Activated CD4-positive, alpha-beta memory T cell treated with anti-CD3 and anti-CD28 coated beads, Interleukin-2, amount 10 ng/mL, durations not matched to agents 7 days and 5 days (primary cell): ENCODE measurements at places on chromosomes 6 and 20.

DNA sequence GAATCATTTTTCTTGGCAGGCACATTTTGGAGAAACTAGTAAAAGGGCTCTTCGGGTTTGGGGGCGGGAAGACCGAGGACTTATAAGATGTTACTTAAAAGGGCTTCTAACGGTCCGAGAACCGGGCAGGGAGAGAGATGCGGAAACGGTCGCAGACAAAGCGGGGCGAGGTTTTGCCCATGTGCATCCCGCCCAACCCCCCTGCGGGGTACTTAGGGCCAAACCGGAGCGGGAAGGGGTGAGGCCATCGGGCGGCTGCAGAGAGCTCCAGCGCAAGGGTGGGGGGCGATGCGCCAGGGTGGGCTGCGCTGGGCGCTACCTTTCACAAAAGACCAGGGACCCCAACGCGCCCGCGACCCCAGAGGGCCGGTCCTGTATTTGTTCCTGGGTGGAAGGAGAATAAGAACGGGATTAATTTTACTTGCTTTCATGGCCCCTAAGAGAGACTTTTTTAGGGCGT lies 616 bp downstream of the TUBB start:
- DNase-seq, result peak; percentile 74

DNA sequence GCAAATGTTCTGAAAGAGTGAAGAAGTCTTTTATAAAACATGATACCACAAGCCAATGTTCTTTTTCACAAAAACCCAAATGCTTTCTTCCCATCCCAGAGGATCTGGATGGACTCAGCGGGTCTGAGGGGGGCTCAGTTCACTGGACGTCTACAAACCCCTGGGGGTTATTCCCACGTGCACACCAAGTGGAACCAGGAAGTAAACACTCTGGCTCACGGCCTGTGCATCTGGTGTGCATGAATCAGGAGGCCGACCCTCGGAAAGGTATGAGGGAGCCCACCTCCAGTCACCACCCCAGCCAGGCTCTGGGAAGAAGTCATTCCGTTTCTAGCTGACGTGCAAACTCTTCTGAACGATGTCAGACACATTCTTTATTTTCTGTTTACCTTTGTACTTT lies 252.2 kb downstream of the DLL1 start:
- DNase-seq, result no peak

DNA sequence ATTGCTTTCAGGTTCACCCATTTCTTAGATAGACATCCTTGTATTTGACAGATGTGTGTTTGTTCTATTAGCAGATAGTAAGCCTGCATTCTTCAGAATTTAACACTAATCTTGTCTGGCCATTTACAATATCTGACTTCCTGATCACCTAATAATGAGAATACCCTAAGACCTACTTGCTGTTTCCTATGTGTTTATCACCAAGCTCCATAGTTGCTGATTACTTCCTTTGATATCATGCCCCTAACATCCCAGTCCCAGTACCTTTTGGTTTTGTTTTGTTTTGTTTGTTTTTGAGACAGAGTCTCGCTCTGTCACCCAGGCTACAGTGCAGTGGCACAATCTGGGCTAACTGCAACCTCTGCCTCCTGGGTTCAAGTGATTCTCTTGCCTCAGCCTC lies 143.6 kb upstream of the DST start:
- no peak for DNase-seq

DNA sequence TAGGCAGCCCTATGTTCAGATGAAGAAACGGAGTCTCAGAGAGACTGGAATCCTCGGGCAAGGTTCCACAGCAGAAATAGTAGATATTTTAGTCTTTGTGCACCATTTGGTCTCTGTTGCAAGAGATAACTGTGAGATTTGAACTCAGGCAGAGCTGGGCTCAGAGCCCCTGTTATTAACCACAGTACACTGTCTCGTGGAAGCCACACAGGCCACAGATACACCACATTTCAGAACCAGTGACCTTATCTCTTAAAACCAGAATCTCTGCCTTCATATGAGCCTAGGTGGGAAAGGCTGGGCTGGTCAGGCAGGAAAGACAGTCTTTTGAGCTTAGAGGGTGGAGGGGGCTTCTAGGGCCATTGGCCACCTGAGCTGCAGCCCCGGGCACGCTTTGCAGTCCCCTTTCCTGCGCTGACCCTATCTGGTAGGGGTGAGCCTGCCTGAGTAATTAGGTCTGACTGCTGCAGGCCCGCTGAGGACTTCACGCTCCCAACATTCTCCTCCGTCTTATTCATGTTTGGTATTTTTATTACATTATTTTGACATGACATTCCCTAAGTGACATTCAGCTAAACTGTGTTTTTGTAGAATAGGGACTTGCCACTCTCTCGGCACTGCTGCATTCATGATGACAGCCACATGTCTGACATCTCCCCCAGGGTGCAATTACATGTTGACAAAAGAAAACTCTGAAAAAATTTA lies 71.1 kb downstream of the KCNB1 start:
- no peak for DNase-seq
